ENCODE measurements at places on chromosomes 16 and 17.
A peak's percentile ranks its signal among the peaks of the same experiment; 100 is the strongest.

- no peak for DNase-seq
Observed at GRCh38 chr17:3808701-3809100, 7.7 kb upstream of the ITGAE start.

GRCh38 chr17:45088741-45089140, 27.6 kb downstream of the NMT1 start:
- DNase-seq = no peak

DNA sequence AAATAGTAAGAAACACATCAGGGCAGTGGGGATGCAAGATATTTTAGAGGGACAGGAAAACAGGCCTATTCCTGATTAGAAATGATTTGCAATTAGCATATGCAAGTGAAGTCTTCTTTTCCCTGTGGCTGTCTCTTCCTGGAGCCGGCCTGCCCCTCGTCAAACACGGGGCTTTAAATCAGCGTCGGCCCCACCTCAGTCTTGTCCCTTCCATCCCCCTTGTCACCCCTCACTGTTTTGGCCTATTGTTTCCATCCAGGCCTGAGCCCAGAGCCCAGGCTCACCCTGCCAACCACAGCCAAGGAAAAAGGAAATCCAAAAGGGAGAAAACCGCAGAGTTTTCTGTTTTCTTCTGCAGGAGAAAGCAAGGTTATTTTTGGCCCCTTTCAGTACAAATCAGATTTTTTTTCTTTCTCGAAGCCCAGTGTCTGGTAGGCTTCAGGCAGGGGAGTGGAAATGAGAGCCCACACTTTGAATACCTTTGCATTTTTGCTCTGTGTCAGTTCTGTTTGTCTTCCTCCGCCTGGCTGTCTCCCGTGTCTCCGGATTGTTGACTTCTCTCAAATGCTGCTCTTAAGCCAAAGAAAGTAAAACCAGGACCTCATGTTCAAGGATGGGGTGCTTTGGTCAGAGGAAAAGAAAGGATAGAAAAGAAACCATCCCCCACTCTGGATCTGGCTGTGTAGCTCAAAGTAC, 399.9 kb upstream of the CDH11 start:
- DNase-seq = no peak

DNA sequence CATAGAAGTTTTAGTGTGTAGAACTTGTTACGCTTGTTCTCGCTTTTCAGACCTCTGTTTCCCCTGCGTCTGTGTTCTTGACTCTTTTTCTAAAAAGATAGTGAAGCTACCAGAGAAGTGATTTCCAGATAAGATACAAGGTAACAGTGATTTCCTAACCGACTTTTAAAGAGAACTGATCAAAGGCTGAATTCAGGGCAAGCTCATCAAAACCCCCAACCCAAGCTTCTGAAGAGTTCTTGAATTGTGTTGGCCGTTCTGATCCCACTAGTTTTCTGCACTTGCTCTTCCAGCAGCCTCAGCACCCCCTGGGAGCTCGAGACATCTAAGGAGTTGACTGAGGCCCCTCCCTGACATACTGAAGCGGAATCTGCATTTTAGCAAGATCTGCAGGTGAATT, 12.7 kb upstream of the NSMCE1 start:
- peak; percentile 41 for DNase-seq

DNA sequence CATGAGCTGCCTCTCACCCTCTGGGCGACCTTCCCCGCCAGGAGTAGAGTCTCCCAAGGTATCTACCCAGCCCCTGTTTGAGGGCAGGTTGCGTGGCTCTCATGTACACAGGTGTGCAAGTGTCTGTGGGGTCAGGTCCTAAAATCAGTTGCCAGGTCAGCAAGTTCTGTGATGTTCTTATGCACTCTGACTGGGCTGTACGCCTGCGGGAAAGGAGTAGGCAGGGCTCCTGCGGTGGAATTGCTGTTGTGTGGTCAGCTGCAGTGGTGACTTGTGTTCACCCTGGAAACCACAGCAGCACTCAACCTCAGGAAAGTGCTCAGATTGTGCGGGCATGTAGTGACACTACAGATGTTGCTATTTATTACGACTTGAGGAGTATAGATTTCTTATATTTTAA, 19.4 kb downstream of the NARF start:
- no peak for DNase-seq

DNA sequence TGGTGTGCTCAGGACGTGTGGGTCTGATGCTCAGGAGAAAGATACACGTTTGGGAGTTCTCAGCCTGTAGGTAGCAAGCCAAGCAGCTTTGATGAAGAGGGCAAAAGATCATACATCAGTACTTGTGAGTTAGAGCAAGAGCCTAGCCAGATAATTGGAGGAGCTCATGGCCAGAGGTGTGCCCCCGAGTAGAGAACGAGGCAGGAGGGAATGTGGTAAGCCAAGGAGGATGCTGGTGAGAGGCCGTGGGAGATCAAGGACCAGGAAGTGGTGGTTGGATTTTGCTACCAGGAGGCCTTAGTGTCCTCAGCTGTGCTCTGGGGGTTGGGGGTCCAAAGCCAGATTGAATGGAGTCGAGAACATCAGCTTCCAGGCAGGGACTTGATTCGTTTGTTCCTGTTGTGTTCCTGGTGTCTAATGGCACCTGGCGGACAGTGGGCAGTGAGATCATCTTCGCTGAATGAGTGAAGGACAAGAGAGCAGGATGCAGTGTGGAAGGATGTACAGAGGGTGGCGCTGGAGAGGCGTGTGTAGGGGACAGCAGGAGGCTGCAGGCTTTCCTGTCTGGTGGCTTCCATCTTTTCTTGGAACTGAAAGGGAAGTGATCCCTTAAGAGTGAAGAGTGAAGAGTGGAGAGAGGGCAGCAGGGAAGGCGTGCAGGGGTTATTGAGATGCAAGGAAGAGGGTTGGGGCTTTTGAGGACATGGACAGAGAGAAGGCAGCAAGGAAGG, 11.6 kb downstream of the FBXL19 start:
- peak; percentile 33 for DNase-seq

GRCh38 chr17:19744922-19745757, 3.0 kb downstream of the ALDH3A1 start:
- peak; percentile 78 for DNase-seq

- DNase-seq = no peak
Observed at GRCh38 chr17:81514489-81514738, 1.8 kb upstream of the ACTG1 start.

DNA sequence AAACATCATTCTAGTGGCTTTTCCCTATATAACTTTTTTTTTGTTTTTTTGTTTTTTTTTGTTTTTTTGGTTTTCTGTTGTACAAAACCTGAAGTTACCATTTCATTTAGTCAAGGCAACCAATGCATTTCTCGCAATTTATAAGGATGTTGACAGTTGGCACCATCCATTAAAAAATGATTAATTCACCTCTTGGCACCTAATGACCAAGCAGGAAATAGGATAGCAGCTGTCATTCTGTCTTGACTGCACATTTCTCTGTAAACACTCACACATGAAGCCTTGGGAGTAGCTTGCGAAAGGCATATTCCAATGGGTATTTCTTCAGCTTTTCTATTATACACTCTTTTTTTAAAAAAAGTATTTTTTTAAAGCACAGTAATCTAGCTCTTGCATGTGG, 77.5 kb downstream of the SYCE1L start:
- DNase-seq = no peak

GRCh38 chr16:4461250-4462085, 13.0 kb downstream of the NMRAL1 start:
- DNase-seq = no peak

- DNase-seq = peak; percentile 59
Observed at GRCh38 chr16:56193951-56194726, 2.9 kb downstream of the GNAO1 start.

DNA sequence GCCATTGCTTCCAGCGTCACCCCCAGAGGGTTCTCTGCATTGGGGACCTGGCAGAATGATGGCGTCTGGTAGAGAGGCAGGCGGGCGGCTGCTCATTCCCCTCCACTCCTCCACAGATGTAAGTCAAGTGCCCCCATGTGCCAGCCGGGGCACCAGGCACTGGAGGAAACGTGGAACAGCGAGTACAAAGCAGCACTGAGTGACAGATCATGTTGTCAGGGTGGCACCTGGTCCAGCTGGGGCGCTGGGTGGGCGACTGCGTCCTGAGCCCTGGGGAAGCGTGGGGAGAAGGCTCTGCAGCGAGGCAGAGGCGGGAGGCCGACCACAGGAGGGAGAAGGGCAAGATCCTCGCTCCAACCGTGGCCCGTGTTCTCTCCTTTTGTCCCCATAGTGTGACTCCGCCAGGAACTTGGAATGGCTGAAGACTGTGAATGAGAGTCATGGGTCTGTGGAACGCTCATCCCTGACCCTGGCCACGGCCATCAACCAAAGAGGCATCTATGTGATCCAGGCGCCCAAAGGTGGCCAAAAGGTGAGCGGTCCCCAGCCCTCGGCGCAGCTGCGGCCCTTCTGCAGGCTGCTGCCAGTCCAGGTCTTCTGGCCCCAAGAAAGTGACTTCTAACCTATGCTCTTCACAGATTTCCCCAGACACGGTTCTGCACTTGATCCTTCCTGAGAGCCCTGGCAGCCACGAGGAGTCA, 76.7 kb downstream of the RNF213 start:
- DNase-seq = no peak

GRCh38 chr17:45155483-45155882, 6.2 kb upstream of the HEXIM2 start:
- no peak for DNase-seq

DNA sequence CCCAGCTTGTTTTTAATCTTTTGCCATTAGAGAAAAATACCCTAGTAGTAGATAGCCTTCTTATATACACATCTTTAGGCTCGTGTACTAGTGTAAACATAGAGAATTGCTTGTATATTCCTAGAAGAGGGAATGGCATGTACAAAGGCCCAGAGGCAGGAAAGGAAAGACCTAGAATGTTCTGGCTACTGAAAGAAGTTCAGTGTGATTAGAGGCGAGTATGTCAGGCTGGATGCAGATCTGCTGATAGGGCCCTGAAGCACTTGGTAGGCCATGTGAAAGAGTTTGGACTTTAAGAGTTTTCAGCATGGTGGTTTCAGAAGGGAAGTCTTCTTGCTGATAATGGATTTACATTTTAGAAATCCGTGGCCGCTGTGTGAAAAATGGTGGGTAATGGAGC, 17.4 kb downstream of the CTCF start:
- DNase-seq = no peak

- DNase-seq = no peak
Observed at GRCh38 chr17:10292057-10292937, 80.5 kb downstream of the MYH13 start.

- DNase-seq = no peak
Observed at GRCh38 chr17:28975646-28976045, 24.3 kb upstream of the PHF12 start.

DNA sequence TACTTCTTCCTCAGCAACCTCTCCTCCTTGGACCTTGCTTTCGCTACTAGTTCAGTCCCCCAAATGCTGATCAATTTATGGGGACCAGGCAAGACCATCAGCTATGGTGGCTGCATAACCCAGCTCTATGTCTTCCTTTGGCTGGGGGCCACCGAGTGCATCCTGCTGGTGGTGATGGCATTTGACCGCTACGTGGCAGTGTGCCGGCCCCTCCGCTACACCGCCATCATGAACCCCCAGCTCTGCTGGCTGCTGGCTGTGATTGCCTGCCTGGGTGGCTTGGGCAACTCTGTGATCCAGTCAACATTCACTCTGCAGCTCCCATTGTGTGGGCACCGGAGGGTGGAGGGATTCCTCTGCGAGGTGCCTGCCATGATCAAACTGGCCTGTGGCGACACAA, 429 bp downstream of the OR2C1 start:
- no peak for DNase-seq

DNA sequence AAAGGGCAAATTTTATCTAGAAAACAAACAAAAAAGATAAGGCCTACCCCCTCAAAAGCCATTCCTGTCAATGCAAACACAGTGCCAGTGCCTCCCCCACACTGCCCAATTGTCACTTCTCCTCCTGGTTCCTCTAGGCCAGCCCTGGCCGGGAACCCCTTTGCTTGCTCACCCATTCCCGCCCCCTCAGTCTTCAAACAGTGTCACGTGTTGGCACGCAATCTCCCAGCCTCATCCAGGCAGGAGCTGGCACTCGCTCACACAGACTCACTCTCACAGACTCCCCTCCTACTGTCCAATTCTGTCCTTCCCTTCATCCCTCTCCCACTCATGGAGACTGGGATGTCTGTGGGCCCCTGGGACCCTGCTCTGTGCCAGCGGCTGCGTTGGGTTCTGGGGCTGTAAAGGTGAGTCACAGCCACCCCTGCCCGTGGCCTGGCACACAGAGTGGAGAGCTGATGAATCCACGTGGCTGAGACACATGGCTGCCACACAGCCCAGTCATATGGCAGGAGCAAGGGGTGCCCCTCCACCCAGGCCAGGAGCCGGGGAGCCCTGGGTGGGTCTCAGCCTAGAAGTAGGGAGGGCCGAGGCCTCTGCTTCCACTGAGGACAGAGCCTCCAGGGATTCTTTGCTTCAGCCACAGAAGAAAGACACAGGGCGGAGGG, 54.8 kb downstream of the VAC14 start:
- DNase-seq = no peak
